Non-pigmented ciliary epithelial cell (primary cell): ENCODE measurements at places on chromosomes 1 and 21.

DNA sequence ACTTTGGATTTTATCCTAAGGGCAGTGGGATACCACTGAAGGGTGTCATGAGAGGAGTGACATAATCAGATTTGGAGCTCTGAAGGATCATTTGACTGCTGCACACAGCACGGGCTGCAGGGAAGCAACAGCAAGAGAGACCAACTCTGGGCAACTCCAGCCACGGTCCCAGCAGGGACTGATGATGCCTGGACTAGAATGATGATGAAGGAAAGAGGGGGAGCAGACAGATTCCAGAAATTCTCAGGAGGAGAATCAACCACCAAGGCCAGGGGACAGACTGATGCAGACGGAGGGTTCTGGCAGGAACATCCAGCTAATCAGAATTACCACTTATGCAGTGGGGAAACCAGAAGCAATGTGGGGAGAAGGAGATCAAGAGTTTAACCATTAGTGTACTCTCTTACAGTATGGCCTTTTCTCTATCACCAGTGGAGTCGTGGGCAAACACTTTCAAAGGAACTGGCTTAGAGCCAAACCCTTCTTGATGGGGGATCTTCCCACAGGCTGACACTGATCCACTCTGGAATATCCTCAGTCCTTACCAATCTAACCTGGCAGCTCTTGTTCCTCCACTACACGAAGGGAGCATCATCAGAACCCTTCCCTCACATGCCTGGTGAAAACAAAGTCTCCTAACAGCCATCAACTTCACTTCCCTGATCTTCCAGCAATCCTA lies 3.3 kb downstream of the URB1 start:
- DNase-seq, result no peak

GRCh38 chr1:246789454-246790339 lies 65.5 kb downstream of the SCCPDH start:
- DNase-seq, result no peak

DNA sequence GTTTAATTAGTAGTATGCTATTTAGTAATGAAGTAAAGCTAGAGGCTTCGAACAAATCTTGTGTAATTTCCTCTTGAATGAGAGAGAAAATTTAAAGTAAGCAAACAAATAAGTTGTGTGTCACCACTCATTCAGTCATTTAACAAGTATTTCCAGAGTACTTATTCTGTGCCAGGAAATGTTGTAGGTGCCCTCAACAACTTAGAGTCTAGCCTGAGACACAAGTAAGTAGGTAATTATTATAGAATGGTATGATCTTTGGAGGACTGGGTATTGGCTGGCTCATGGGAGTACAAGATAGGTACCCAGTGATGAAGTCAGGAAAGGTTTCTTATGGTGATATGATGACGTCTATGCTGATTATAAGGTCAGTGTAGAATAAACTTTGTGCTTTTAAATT lies 17.4 kb upstream of the METTL18 start:
- no peak for DNase-seq

- no peak for DNase-seq
Observed at GRCh38 chr1:57984277-57984676, 560.4 kb upstream of the DAB1 start.
